ENCODE measurements at places on chromosomes 2 and 18. TPM values are rescaled to one million over a fixed set of nuclear protein-coding genes. Genes with fewer than 3 reads are reported as not detected.

GRCh38 chr2:28273751-28274150, 118.9 kb upstream of the FOSL2 start:
- no peak for DNase-seq

DNA sequence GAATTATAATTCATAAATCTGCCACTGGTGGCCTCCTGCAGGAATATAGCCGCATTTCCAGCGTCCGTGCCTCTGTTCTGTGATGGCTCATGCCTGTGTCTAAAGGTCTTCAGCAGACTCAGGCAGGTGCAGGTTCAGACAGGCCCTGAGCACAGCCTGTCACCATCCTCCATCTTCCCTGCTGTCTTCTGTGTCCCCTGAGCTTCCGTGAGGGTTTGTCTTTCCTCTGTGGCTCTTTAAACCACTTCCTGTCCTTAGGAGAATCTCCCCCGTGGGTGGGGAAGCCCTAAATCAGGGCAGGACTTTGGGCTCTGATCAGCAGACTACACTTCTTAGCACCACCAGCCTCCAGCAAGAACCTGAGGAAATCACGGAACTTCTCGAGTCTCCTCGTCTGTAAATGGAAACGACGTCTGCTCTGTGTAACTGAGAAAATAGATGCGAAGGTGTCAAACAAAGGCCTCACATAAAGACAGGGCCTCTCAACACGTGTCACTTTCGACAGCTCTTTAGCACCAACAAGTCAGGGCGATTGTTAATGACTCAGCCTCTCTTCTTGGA, 24.1 kb upstream of the NFATC1 start:
- no peak for DNase-seq

DNA sequence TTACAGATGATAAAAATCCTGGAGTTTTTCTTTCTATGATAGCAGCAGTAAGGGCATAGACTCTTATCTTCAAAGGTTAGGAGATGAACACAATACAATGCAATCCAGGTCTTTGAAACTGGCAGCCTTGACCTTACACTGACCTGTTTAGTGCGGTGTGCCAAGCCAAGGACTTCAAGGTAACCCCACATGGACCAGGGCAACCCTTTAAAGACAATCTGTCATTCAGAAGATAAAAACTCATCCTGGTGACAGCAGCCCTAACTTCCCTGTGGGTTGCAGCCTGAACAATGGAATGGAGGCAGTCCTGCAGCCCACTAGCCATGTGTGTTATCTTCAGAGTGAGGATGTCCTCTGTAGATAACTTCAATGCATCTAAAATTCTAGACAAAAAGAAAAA, 78.1 kb downstream of the RTTN start:
- no peak for DNase-seq

DNA sequence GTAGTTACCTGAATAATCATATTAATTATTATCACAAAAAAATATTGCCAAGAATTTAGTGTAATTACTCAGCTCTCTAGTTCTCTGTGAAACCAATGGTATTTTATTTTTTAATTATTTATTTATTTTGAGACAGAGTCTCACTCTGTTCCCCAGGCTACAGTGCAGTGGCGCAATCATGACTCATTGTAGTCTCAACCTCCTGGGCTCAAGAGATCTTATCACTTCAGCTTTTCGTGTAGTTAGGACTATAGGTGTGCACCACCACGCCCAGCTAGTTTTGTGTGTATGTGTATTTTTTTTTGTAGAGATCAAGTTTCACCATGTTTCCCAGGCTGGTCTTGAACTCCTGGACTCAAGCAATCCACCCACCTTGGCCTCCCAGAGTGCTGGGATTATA, 440.4 kb upstream of the CDH20 start:
- DNase-seq = no peak

DNA sequence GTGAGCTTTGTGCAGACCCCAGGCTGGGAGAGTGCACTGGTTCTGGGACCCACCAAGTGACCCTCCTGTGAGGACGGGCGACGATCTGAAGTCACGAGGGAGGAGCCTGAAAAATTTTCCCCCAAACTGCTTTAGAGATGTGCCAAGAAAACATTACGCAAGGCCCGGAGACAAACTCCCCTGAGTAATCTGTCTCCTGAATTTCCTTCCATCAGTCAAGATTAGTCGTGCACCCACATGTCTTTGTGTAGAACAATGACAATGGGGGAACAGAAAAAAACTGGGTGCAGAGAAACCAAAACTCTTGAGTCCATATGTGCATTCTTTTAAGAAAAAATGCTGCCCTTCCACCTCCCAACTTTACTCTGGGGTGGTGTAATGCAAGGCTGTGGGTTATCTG, 12.6 kb upstream of the NCK2 start:
- no peak for DNase-seq

DNA sequence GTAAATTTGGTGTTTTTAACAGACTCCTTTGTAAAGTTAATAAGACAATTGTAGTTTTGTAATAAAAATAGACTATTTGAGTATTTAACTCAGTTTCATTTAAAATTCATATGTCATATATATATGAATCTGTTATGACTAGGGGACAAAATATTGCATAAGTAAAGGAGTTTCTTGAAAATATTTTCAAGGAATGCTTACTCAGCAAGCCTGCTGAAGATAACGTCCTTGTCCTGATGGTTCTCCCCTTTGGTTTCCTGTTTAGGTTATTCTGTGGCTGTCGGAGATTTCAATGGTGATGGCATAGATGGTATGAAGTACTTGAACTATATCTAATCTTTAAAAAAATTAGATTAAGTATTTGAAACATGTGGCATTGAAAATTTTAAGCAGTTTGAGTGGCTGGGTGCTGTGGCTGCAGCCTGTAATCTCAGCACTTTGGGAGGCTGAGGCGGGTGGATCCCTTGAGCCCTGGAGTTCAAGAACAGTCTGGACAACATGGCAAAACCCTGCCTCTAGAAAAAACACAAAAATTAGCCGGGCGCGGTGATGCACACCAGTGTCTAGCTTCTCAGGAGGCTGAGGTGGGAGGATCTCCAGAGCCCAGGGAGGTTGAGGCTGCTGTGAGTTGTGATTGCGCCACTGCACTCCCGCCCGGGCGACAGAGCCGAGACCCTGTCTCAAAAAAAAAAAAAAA, 47.1 kb downstream of the ITGAV start:
- DNase-seq = no peak

GNLY gene
- 27.5 TPM for total RNA-seq

AMER3 gene
- not detected for total RNA-seq

UGT1A4 gene
- total RNA-seq = not detected
